ENCODE measurements at places on chromosomes 2 and 18.

- DNase-seq: no peak
Measured at GRCh38 chr2:11876436-11876835, 130.0 kb downstream of the LPIN1 start.

- DNase-seq: no peak
Measured at GRCh38 chr2:85795331-85796045, 41.7 kb downstream of the ATOH8 start.

DNA sequence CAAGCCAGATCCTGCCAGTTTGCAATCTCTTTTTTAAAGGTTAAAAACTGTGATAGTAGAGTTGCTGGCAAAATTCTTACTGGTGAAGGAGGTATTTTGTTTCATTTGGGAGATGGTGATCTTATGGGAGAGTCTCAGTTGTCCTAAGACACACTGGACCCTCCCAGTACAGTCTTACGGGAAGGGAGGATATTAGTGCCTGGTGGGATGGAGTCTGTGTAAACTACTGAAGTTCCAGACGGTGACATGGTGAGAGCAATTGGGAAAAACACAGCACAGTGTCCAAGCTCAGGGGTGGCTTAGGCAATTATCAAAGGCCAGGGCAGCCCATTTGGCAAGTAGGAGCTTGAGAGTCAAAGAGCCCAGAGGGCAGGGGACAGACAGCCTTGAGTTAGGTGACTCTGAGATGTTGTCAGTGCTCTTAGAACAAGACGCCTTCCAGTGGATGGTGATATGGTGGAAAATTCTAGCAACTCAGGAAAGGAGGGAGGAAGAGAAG, 143.7 kb upstream of the CCDC68 start:
- DNase-seq: no peak

GRCh38 chr18:77700051-77700450, 450.4 kb downstream of the GALR1 start:
- DNase-seq: no peak

DNA sequence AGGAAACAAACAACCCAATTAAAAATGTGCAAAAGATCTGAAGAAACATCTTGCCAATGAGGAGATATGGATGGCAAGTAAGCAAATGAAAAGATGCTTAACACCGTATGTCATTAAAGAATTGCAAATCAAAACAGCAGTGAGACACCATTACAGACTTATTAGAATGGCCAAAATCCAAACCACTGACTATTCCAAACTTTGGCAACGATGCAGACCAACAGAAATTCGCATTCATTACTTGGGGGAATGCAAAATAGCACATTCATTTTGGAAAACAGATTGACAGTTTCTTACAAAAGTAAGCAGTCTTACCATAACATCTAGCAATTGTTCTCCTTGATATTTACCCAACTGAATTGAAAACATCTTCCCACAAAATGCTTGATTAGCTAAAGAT, 1118.7 kb downstream of the SUCLG1 start:
- DNase-seq: no peak

GRCh38 chr2:231604101-231604684, 11.5 kb downstream of the TEX44 start:
- peak; percentile 94 for DNase-seq

DNA sequence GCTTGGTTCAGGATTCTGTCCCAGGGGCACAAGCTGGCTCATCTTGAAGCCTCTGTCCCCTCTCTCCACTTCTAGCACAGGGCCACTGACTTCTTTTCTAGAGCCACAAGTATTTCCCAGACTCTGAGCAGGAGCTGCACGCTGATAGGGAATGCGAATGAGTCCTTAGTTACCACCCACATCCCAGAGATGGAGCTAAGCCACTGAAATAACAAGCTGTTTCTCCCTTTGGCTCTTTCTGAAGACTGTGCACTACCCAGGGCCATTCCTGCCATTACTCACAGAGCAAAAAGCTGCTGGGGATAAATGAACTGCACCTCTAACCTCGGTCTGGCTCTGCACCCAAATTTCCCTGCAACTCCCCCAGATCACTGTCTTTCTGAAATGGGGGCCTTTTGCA, 70.6 kb downstream of the TSN start:
- peak; percentile 6 for DNase-seq

- no peak for DNase-seq
Measured at GRCh38 chr18:74289137-74289536, 2.6 kb downstream of the CYB5A start.

GRCh38 chr2:94874277-94874997, 3.2 kb downstream of the TEKT4 start:
- peak; percentile 81 for DNase-seq
